Activated naive CD8-positive, alpha-beta T cell treated with anti-CD3 and anti-CD28 coated beads, Interleukin-2, amount 50 U/mL, for 24 hours (primary cell): ENCODE measurements at places on chromosomes 6 and 20.

- no peak for DNase-seq
Observed at GRCh38 chr6:10659699-10660348, 34.6 kb downstream of the C6orf52 start.

DNA sequence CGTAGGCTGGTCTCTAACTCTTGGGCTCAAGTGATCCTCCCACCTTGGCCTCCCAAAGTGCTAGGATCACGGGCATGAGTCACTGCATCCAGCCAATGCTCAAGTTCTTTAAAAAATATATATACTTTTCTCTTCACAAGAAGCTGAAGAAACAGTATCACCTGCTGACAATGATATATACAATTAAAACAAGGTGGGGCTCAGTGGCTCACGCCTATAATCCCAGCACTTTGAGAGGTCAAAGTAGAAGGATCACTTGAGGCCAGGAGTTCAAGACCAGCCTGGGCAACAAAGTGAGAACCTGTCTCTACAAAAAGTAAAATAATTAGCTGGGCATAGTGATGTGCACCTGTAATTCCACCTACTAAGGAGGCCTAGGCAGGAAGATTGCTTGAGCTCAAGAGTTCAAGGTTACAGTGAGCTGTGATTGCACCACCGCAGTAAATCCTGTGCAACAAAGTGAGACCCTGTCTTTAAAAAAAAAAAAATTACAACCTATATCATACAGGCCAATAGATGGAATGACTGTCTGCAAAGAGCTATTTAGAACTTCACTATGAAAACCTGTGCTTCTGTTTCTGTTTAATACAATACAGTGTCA, 36.4 kb downstream of the MBOAT1 start:
- DNase-seq = no peak

DNA sequence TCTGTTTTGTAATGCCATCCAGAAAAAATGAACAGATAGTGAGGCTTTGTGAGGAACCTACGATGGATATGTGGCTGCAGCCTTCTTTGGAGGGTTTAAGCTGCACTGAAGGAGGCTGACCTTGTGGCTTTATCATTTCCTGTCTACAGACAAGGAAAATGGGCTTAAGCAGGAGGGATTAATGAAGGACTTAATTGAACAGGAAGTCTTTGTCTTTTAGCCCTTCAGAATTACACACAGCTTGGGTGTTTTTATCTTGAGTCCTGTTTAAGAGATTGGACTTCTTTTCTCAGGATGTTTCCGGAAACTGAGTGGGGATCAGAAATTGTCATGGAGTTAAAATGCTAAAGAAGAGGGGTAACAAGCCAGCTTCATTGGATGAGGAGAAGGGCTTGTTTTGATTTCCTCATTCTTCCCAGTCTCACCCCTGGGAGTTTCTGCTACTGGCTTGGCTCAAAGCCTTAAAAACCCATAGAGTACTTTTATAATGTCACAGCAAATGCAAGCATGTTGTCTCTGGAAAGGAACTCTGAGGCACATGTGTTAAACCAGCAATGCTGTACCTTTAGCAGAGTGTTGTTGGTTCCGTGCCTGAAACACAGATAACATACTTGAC, 193.6 kb downstream of the JARID2 start:
- DNase-seq = no peak

GRCh38 chr6:46015119-46015968, at the start of gene CLIC5:
CLIC5 (minus strand) TSS chr6:46015860; CDS start chr6:46015542, 318 bp downstream.
- peak; percentile 41 for DNase-seq

DNA sequence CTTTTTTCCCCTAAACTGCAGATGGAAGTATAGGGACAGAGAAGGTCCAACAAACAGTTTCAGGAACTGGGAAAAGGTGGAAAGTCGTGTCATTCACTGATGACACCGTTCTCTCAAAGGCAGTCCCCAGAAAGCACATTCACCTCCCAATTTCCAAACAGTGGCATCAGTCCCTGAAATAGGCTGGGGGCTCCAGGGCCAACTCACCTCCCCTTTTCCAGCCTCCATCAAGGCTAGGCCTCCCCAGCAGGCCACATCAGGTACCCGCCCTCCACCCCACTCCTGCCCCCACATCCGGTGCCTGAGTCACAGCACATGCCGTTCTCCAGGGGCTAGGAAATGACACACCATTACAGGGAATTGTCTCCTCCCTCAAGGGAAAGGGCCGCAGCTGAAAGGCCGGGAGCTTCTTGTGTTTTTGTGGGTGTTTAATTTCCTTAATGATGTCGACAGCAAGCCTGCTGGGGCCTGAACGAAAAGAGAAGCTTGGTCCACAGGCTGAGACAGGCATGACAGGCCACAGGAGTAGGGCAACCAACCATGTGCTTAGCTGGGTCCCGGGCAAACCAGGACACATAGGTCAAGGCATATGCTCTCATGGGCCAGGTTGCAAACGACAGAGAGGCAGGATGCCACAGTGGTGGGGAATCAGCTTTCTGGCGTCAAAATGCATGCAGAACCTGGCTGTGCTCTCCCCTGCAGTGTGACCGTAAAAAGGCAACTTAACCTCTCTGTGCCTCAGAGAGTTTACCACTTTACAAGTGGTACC, 39.2 kb downstream of the ZMYND8 start:
- DNase-seq = peak; percentile 65

DNA sequence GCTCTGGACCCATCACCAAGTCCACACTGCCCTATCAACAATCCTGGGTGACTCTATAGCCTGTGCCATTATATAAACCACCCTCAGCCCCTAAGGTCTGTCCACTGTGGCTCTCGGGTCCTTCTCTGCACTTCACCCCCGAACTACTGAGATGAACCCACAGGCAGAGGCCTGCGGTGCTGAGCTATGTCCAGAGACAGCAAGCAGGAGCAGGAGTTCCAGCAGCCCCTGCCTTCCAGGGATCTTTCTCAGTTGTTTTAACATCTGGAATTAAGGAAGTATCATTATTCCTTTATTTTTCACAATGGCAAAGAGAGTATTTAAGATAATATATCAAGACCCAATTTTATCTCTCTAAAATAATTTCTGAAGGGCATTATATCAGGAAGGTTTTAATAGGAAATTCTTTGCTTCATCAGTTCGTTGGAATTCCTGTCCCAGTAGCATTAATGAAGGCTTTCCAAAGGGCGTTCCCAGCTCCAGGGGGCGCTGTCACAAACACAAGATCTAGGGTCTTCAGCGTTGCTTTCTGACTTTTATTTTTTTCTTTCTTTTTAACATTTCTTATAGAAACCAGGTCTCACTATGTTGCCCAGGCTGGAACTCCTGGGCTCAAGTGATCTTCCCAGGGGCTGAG, 27.3 kb downstream of the RRBP1 start:
- DNase-seq = peak; percentile 20

- no peak for DNase-seq
Observed at GRCh38 chr6:160085226-160085625, 36.4 kb upstream of the SLC22A1 start.

GRCh38 chr6:20564777-20565176, 30.5 kb downstream of the CDKAL1 start:
- no peak for DNase-seq

DNA sequence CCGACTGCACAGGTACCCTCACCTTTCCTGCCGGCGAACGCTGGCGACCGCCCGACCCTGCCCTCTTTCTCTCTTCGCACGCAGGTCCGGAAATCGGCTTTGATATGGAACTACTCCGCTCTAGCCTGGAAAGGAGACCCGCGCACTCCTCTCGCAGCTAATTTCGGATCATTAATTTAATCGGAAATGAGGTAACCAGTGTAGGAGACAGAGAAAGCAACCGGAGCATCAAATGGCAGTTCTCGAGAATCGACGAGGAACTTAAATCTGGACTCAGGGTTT, 949 bp upstream of the ATXN1 start:
- DNase-seq = no peak

DNA sequence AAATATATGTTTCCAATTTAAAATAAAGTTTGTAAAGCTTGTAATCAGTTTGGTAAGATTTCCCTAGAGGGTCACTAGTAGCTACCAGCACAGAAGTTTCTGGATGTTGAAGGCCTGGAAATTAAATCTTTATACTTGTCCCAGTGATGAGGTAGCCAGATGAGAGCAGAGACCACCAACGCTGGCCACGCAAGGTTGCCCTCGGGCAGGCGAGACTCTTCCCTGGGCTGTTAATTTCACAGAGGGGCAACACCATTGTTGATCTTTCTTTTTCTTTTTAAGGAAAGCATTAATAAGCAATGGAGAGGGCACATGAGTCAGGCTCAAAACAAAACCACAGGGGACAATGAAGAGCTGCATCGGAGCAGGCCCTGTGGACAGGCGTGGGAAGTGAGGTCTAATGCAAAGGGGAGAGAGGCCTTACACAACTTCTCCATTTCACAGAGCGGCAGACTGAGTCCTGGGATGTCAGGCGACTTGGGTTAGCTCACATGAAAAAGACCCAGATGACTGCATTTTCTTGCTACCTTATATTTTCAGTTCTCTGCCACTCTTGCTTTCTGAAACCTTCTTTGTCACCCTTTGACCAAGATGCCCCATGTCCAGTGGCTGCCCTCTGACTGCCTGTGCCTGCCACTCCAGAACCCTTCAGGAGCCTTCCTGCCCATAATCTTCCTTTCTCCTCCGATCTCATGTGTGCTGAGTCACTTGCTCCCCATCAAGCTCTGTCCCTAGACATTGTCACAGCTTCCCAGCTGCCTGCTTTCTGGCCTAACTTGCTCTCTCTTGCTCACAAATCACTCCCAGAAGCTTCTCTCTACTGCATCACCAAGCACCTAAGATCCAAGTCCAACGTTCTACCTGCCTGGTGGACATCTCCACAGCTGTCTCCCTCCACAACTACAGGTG, 107.7 kb upstream of the CDYL start:
- no peak for DNase-seq

- DNase-seq = no peak
Observed at GRCh38 chr6:97085772-97086171, 161.2 kb downstream of the KLHL32 start.

DNA sequence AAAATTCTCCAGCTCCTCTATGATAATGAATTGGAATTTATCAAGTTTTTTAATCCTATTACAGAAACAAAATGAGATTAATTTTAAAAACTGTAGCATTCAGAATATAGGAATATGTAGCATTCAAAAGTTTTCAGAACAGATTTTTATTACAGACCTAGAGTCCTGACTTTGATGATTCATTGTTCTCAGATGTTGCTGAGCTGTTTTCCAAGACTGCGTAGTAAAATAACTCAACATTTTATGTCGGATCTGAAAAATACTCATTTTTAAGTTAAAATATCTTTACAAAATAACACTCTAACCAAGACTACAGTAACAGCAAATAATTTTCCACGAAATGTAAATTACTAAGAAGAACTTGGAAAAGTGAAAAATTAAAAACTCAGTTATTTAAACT, 67.1 kb downstream of the SYCP2 start:
- DNase-seq = no peak

GRCh38 chr6:13703496-13703895, 8.1 kb downstream of the RANBP9 start:
- no peak for DNase-seq

GRCh38 chr6:135583256-135583761, 85.8 kb upstream of the AHI1 start:
- DNase-seq = no peak

DNA sequence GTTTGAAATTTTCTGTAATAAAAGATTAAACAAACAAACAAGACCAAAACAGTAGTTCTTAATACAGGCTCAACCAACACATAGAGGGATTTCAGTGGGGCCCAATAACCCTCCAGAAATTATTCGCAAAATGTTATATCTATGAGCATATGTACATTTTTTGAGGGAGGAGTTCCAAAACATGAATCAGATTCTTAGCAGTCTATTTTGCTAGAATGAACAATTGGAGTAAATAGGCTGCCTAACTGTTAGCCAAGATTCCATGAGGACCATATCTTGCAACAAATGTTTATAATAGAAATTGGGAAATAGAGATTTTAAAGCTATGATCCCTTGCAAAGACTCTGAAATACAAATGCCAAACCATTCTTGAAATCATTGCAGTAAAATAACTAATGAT, 186.3 kb downstream of the AKAP7 start:
- no peak for DNase-seq

GRCh38 chr6:106792536-106793236, 163.3 kb downstream of the QRSL1 start:
- DNase-seq = no peak

GRCh38 chr6:134821928-134822864, 127.7 kb downstream of the ALDH8A1 start:
- no peak for DNase-seq

- DNase-seq = peak; percentile 68
Observed at GRCh38 chr20:17504898-17505635, 26.1 kb downstream of the BFSP1 start.

DNA sequence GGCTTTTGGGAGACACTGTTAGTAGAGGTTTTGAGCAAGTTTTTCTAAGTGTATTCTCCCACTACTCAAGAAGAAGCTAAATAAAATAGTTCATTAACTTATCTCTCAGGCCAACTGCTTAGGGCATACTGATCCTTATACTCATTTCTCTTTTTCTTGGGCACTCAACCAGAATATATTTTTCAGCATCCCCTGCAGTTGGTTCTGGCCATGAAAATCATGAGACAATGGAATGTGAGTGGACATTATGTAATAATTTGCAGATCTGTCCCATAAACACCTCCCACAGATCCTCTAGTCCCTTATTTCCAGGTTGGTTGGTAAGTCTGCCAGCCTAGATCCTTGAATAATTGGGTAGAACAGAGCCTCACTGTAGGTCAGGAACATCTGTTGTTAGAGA, 136.7 kb downstream of the AIG1 start:
- no peak for DNase-seq

- no peak for DNase-seq
Observed at GRCh38 chr6:130293800-130294199, 71.0 kb upstream of the SAMD3 start.

GRCh38 chr20:49415668-49416044, 66.8 kb downstream of the KCNB1 start:
- no peak for DNase-seq

- DNase-seq = no peak
Observed at GRCh38 chr20:41018153-41018552, 10.5 kb upstream of the TOP1 start.

DNA sequence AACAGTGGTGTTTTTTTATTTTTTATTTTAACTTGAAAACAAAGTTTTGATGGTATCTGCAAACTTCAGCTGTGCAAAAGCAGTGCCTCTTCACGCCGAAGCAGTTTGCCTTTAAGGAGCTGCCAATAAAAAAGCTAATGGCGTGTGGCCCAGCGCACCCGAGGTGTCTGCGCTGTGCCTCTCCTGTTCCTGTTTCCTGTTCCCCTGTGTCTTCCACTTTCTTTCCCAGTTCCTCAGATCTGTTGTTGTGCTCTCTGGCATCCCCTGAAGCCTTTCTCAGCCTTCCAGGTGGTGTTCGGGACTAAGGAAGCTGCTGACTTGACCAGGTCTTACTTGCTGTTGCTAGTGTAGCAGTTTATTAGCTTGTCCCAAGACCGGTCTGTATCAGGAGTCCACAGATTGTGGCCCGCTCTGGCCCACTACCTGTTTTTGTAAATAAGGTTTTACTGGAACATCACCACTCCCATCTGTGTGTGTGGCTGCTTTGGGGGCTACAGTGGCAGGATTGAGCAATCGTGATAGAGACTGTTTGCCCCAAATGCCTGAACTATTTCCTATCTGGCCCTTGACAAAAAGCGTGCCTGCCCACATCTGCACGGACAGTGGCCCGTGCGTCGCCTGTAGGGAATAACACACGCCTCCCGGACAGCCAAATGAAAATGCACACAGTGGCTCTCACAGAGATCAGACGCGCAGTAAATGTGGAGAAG, 178.3 kb downstream of the TMEM242 start:
- DNase-seq = no peak
